Activated CD4-positive, alpha-beta T cell treated with anti-CD3 and anti-CD28 coated beads, Interleukin-2, amount 50 U/mL, for 24 hours (primary cell): ENCODE measurements at places on chromosomes 5 and 9.
A peak's percentile ranks its signal among the peaks of the same experiment; 100 is the strongest.

GRCh38 chr5:112848116-112848811 lies 12.8 kb upstream of the SRP19 start:
- no peak for DNase-seq

DNA sequence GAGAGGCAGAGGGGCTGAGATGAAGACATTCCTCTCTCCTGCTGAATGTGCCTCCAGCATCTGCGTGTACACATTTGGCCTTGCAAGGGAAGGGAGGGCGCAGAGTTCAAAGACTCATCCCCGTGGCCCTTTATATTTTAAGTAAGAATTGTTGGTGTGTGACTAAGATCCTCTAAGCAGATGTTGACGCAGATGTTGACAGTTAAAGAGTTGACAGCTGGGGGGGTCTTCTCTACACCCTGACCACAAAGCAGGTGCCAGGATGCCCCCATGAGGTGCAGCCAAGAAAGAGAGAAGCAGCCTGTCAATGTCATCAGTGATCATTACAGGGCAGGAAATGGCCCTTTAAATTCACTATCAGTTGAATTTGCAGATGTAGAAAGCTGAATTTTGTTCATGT lies 262.9 kb downstream of the IRX1 start:
- no peak for DNase-seq

DNA sequence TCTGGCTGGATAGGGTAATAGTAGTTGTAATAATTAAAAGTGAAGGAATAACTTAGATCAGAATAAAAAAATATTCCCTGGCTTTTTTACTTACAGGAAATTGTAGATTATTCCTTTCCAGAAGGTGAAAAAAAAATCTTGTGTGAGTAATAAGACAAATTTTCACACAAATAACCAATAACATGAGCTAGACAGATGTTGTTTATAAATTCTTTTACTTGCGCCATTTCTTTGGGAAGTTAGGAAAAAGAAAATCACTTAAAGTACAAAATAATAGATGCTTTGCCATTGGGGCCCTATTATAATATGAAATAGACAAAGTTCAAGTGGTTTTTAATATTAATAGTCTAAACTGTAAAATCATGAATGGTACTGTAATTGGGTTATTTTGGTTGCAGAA lies 204.1 kb downstream of the ARRDC3 start:
- no peak for DNase-seq

DNA sequence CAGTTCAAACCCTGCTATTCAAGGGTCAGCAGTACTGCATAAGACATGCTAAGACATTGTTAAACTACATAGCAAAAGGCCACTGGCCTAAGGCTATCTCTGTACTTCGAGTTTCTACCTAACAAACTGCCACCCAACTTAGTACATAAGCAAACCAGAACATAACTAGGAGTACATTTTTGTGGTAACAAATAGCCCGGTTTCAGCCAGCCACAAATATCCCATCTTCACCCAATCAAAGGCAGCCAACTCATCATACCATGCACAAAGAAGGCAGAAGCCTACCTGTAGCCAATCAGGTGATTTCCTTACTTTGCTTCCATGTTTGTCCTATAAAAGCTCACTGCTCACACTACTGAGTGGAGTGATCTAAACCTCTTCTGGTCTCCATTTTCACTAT lies 201.4 kb downstream of the SMARCA2 start:
- no peak for DNase-seq

DNA sequence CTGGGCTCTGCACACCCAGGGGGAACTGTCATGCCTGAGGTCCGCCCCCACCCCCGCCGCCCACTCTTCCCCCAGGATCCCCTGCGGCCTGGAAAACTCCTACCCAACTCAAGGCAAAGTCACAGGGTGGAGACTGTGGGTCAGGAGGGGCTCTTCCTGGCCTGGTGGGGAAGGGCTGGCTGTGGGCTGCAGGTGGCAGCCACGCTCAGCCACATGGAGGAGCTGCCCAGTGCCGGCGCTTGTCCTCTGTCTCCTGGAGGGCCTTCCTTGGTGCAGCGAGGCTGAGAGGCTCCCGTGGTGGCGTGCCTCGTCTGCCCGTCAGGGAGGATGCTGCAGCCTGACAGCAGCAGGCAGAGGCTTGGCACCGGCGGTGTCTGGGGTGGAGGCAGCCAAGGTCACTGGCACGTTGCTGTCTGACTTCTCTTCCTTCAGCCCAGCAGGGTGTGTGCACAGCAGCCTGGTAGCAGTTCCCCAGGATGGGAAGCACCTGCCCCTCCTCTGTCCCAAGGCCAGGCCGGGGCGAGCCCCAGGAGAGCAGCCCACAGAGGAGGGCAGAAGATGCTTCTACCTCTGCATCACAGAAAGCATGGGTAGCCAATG lies 78.1 kb downstream of the ADAMTS2 start:
- DNase-seq = no peak

GRCh38 chr9:1913631-1914330 lies 101.4 kb upstream of the SMARCA2 start:
- no peak for DNase-seq

DNA sequence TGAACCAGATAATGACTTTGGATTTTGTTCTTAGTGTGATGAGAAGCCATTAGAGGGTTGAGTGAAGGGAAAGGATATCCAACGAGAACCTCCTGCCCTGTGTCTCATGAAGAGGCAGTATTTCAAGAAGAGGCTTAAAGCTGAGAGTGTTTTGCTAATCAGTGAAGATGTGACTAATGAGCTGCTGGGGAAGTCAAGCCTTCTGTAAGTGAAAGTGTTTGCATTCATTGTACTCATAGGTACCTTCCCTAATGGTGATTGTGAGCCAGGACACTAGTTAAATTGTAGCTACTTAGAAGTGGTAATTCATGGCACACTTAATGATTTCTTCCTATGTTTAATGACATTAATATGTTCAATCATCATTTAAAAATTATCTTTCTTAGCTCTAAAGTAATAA lies 23.7 kb downstream of the PIP5K1B start:
- no peak for DNase-seq

- DNase-seq = no peak
Measured at GRCh38 chr9:110069326-110070248, 138.4 kb downstream of the C9orf152 start.

- no peak for DNase-seq
Measured at GRCh38 chr5:153504726-153505125, 14.3 kb downstream of the GRIA1 start.

GRCh38 chr5:126070481-126070880 lies 352.7 kb upstream of the GRAMD2B start:
- no peak for DNase-seq

DNA sequence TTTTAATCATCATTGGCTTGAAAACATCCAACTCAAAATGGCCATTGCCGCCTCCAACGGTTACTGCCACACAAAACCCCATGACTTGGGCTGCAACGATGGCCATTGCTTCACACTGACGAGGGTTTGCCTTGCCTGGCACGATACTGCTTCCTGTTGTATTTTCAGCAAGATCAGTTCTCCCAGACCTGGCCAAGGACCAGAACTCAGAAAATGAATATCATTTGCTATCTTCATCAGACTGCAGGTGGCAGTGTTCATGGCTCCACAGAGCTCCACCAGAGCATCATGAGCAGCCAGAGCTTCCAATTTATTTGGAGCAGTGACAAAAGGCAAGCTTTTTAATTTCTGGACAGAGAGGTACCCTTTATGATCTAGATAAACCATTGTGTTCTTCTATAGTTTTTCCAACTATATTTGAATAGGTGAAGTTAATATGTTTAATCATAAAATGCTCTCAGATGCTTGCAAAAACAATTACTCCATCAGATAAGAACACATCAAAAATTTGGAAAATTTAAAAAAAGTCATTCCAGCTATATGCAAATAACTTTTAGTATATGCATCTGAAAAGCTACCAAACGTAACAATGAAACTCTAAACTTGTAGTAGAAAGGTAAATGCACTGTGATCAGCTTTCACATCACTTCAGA lies 10.4 kb downstream of the AMACR start:
- DNase-seq = peak; percentile 15

GRCh38 chr5:67160985-67161384 lies 35.6 kb downstream of the CD180 start:
- no peak for DNase-seq

GRCh38 chr5:108193021-108193795 lies 188.7 kb downstream of the FBXL17 start:
- DNase-seq = no peak

DNA sequence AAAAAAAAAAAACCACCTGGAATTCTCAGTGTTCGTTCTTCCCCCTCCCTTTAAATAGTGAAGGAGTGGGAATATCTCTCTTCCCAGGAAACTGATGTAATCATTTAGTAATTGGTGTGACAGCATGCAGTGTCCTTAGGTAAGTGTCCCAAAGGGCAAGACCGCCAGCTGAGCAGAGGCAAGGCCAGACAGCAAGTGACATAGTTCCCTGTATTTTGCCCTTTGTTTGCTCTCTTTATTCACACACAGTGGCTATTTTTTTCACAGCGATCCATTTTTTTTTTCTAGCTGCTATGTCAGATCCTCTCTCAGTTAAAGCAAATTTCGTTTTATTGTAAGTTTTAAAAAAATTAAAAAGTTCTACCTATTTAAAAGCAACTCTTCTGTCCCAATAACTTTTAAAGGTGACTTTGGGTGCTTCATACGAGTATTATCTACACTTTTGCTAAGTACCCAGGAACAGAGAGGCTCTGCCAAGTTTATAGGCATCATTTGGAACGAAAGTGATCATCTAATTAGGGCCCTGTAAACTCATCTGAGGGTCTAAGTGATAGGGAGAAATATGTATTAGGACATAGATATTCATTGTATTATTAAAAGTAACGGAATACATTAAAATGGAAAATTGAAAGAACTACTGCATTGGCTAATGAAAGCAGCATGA lies 98.2 kb upstream of the ALDH1A1 start:
- DNase-seq = no peak

DNA sequence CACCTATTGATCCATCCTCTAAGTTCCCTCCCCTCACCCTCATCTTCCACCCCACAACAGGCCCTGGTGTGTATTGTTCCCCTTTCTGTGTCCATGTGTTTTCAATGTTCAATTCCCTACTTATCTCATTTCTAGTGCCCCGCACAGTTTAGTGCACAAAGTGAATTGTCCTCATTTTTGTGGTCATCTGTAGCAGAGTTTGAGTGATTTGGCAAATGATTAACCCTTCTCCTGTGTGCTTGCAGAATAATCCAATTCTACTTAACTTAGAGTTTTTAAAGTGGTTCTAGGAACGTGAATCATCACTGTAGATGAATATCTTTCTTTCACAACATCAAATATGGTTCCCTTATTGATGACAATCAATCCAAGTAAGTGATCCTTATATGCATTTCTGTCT lies 6.3 kb upstream of the HAPLN1 start:
- no peak for DNase-seq

DNA sequence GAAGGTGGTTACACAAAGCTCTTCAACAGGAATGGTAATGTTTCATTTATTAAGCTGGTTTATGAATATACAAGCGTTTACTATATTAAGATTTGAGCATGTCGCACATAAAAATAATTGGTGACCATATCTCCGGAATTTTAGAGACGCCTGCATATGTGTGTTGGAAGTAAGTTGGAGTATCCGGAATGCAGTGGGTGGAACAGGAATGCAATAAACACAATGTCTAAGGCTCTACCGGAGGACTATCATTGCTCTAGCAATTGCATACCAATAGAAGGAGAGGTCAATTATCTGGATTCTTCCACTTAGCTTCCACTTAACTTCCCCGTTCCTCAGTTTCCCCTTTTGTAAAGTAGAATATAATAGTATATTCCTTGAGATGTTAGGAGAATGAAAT lies 1.1 kb upstream of the CEP78 start:
- no peak for DNase-seq

DNA sequence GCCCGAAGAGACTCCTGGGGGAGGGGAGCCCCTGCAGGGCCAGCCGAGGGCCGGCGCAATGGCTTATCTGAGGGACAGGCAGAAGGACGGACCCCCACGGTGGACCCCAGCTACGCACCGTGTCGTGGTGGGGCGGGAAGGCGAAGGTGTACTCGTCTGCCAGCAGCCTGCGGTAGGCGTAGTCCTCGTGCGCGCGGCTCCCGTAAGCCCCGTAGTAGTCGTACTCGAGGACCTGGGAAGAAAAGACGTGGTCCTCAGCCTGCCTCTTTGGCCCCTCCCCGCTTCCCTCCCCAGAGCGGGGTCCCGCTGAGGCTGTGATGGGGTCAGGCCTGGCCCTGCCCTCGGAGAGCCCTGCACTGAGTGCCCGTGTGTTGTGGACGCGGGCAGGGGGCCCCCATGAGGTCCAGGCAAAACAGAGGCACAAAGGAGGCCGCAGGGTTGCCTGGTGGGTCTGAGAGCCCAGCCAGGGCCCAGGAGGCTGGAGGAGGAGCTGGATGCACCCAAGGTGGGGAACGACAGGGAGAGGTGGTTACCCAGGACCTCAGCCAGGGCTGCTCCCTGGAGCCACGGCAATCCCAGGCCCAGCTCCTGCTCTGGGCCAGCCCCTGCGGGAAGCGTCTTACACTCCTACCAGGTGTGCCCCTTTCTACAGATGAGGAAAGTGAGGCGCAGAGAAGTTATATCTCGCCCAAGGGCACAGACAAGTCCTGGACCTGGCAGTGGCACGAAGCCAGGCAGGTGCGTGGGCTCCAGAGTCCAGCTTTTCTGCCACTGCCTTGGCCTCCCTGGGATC lies 35.2 kb downstream of the SARDH start:
- DNase-seq = peak; percentile 19

DNA sequence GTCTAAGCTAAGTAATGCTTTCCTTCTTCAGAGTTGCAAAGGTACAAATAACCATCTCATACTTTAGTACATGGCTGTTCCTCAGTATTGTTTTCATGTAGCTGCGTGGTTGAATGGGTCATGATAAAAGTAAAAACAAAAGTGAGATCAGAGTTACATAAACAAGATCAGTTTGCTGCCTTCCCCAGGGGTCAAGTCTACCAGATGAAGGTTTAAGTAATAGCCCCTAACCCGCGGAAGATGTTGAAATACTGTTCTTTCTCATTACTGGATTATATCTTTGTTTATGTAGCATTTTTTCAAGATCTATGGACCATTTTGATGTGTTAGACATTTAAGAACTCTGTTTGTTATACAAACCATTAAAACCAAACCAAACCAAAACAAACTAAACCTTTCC lies 34.1 kb upstream of the ARRDC3 start:
- DNase-seq = no peak

GRCh38 chr9:13716090-13716489 lies 436.6 kb upstream of the MPDZ start:
- DNase-seq = no peak

GRCh38 chr5:145587710-145588109 lies 247.4 kb downstream of the PRELID2 start:
- DNase-seq = no peak

- no peak for DNase-seq
Measured at GRCh38 chr9:114785866-114786650, 19.8 kb downstream of the TNFSF15 start.
